NCI-H1092 (cell line): ENCODE measurements at places on chromosomes 7 and 10.

- DNase-seq: no peak
These were observed 196.5 kb downstream of the PTPRN2 start for GRCh38 chr7:158391141-158391540.

DNA sequence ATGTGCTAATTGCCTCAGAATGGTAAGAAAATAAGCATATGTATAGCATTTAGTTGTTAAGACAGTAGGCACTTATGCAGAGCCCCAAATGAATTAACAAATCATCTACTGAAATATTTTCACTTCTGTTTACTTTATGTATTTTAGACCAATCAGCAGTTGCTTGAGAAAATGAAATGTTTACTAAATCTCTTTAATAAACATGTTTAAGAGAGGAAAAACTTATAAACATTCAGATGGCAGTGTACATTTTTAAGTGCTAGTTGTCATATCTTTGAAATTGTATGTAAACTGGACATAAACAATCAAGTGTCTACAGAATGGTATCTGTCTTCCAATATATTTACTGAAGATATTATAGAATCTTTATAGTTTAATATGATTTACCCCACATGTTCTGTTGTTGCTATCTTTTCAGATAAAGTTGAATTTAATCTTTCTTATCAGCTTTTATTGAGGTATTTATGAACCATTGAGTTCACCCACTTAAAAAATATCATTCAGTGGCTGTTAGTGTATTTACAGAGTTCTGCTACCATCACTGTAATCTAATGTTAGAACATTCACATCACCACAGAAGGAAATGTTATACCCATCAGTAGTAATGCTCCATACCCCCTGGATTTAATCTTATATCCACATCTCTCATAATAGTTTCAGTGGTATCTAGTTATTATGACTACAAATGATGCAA, 264.3 kb downstream of the ADK start:
- DNase-seq: no peak

DNA sequence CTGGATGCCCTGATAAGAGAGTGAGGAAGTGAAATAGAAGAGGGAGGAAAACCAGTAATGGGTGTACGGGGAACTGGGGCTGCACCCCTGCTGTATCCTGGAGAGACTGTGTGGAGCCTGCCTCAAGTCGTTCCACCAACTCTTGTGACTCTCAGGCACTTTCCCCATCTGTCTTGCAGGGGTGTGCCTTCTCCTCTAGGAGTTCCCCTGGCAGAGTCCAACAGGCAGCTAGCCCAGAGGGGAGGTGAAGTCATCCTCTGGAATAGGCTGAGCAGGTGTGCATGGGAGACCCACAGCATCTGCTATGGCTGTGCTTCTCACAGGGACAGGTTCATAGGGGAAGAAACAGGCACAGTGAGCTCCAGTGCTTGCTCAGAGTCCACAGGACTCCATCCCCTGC, 46.8 kb downstream of the WIPF3 start:
- DNase-seq: no peak

- DNase-seq: peak; percentile 31
These were observed 9.5 kb upstream of the TSGA13 start for GRCh38 chr7:130695840-130696239.

- DNase-seq: no peak
These were observed 1.6 kb upstream of the SGPL1 start for GRCh38 chr10:70814126-70814525.

- DNase-seq: no peak
These were observed 37.7 kb downstream of the PPP1R17 start for GRCh38 chr7:31724696-31725095.

- DNase-seq: no peak
These were observed 33.9 kb downstream of the PPIF start for GRCh38 chr10:79380946-79381721.

- no peak for DNase-seq
These were observed 56.7 kb downstream of the ZMYND11 start for GRCh38 chr10:191703-192518.

GRCh38 chr7:42183547-42183946, 53.5 kb downstream of the GLI3 start:
- DNase-seq: no peak

GRCh38 chr7:37208528-37208927, 240.1 kb downstream of the ELMO1 start:
- DNase-seq: no peak

- DNase-seq: peak; percentile 79
These were observed at the start of gene MRPS16 for GRCh38 chr10:73252445-73253224. Gene MRPS16 (minus strand): TSS chr10:73252644. CDS start chr10:73252482, 162 bp downstream.

GRCh38 chr10:6083523-6084475, 5.0 kb upstream of the RBM17 start:
- no peak for DNase-seq

DNA sequence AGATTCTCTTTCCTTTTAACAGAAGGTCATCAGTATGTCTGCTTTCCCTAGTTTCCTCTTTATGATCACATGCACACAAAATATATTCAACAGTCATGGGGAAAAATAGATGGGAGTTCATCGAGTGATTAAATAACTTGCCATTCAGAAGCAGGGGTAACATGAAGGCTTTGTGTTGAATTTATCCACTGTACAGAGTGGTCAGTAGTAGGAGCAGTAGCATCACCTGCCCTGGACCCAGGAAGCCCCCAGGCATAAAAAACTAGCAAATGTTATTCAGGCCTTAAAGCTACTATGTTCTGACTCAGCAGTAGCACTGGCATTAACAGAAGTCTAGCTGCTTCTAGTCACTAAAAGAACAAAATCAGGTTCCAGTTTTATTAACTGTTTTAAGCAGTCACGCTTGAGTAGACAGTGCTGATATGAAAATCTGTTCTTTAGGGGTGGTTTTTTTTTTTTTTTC, 31.4 kb upstream of the FAM133B start:
- no peak for DNase-seq
